ENCODE measurements at places on chromosomes 16 and 17. TPM values are rescaled to one million over a fixed set of nuclear protein-coding genes. Genes with fewer than 3 reads are reported as not detected.

- H3K27me3 ChIP-seq: no peaks in the 10 kb centered on the region
- H3K4me3 ChIP-seq: no peak overlapping the region
- no peaks in the 10 kb centered on the region for H3K36me3 ChIP-seq
- H3K4me1 ChIP-seq: no peaks in the 10 kb centered on the region
- no peak overlapping the region for H3K27ac ChIP-seq
These were observed 35.8 kb downstream of the LITAF start for GRCh38 chr16:11550791-11551498.

DNA sequence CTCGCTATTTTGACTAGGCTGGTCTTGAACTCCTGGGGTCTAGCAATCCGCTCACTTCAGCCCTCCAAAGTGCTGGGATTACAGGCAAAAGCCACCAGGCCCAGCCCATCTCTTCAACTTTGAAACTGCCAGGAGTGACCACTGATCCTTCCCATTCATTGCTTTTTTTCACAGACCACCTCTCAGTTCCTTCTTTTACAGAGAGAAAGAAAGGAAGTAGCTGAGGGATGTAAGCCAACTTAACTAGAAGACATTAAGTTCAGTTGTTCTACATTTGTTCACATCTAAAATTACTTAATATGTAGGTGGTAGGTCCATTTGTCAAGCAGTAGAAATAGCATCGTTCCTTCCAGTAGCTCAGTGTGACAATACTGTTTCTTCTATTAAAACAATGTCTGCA lies 219.8 kb downstream of the STX8 start:
- no peaks in the 10 kb centered on the region for H3K27me3 ChIP-seq
- H3K4me1 ChIP-seq: peaks cover 5% of the 10 kb centered on the region
- no peak overlapping the region for H3K27ac ChIP-seq
- no peaks in the 10 kb centered on the region for H3K36me3 ChIP-seq
- H3K4me3 ChIP-seq: no peak overlapping the region
- no peak for DNase-seq

DNA sequence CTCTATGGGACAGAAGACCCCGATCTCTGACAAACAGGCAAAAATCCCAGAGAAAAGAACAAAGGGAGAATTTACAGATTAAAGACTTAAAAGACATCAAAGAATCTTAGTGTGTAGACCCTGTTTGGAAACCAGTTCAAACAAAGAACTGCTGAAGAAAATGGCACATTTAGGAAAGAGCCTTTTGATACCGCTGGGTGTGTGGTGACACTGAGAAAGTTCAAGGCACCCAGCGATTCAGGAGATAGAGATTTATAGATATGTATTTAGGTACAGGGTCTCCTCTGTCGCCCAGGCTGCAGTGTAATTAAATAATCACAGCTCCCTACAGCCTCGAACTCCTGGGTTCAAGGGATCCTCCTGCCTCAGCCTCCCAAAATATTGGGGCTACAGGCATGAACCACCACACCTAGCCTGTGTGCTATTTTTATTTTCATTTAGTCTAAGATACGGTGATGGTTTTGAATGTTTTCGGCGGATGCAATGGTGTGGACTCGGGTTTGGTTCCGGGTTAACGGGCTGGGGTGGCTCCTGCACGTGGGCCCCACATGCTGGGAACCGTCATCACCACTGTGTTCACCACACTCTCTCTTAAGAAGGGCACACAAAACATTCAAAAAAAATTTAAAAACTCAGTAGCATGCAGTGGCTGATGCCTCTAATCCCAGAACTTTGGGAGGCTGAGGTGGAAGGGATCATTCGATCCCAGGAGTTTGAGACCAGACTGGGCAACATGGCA lies 114.0 kb downstream of the ZNF778 start:
- H3K4me1 ChIP-seq: peaks cover 44% of the 10 kb centered on the region
- H3K27ac ChIP-seq: no peak overlapping the region
- H3K4me3 ChIP-seq: no peak overlapping the region
- no peaks in the 10 kb centered on the region for H3K36me3 ChIP-seq
- DNase-seq: no peak

DNA sequence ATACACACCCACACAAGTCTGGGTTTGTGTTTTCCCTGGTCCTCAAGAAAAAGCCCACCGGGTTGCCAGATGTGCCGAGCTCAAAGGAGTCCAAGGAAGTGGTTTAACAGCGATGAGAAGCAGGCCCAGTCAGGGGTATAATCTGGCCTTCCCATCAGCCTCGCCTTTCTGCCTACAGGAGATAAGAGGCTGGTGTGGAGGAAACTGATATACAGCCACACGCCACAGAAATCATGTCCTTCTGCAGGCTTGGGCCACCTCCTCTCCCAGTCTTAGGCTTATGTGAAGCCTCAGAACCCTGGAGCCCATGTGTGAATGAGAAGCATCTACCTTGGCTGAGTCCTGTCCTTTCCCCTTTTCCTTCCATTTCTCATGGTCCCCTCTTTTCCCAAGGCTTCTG lies 43.6 kb upstream of the MMP2 start:
- H3K4me1 ChIP-seq: no peaks in the 10 kb centered on the region
- no peaks in the 10 kb centered on the region for H3K36me3 ChIP-seq
- no peak for DNase-seq

GRCh38 chr16:68146585-68146984 lies 61.4 kb downstream of the NFATC3 start:
- peaks cover 15% of the 10 kb centered on the region for H3K4me1 ChIP-seq
- no peak overlapping the region for H3K4me3 ChIP-seq
- peak; percentile 59 for DNase-seq
- H3K27ac ChIP-seq: no peak overlapping the region

Gene TOB1
- 17.1 TPM for total RNA-seq

Gene OR1A1
- not detected for total RNA-seq

Gene DPEP2
- total RNA-seq: not detected

Gene KRT16
- total RNA-seq: not detected

All from cardiac muscle cell (in vitro differentiated cells and primary cell).